NCI-H510A (cell line): ENCODE measurements at places on chromosomes 13 and 19.

DNA sequence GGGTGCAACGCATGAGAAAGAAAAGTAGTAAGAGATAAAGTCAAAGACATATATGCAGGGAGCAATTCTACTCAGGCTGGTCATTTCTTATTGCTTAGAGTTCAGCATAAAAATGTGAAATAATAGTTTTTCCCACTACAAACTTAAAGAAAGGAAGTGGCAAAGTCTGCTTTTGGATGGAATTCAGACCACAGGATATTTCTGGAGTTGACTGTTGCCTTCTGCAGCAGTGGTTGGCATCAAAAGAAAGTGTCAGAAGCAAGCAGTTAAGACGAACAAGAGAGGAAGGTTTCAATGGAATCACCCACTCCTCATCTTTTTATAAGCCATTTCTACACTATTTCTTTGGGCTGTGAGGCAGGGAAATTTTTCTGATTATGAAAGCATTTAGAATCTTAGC is 36.2 kb upstream of the TRPC4 start:
- DNase-seq = no peak

GRCh38 chr19:15584541-15585115 is 30.4 kb upstream of the CYP4F8 start:
- DNase-seq = peak; percentile 28

DNA sequence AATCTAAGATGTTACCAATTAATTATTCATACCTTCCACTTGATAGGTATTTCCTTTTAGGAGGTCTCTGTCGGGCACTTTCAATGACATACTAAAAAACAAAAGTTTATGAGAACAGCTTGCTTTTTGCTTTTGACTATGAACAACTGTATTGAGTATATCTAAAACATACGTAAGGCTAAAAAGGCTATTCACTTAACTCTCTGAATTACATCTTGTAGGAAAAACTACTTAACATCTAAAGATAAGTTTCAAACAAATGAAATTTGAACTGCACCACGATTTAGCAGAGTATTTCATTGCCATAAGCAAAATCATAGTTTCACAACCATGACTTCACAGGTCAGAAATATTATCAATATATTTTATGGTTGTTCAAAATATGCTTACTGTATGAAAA is 11.6 kb downstream of the SUPT20H start:
- DNase-seq = no peak

DNA sequence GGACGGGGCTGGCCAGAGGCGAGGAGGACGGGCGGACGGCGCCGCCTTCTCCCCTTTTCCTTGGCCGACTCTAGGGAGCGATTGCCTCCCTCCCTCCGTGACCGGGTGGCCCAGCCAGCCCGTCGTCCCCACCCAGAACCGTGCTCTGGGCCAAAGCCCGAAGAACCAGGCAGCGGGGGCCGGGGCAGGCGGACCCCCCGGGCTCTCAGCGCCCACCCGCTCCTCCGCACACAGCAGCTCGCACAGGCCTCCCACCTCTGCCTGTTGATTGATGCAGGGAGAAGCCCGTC is 9.3 kb upstream of the MARCHF2 start:
- no peak for DNase-seq

GRCh38 chr13:25732111-25732865 is 319.5 kb downstream of the SHISA2 start:
- no peak for DNase-seq

GRCh38 chr13:73731564-73731963 is 402.6 kb downstream of the KLF12 start:
- no peak for DNase-seq

GRCh38 chr13:31321457-31321856 is 121.7 kb downstream of the B3GLCT start:
- DNase-seq = no peak

DNA sequence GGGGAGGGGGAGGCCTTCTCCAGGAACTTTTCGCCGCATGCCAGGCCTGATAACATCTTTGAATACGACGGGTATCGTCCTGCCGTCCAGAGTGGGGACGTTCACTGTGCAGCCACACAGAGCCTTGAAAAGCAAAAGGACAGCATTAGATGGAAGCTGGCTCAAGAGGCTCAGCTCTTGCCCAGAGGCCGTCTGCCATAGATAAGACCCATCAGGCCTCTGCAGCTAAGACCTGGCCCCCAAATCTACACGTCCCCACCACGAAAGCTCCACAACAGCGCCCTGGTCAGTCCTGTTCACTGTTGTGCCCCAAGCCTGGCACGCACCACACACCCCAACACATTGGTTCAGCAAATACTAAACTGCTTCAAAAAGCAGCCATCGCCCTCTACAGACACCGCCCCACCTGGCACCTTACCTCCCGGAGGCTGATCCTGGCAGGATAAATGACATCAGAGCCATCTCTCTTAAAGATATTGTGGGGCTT is 2.1 kb downstream of the DNAJB1 start:
- no peak for DNase-seq

GRCh38 chr19:33863436-33863835 is 66.8 kb downstream of the KCTD15 start:
- no peak for DNase-seq

DNA sequence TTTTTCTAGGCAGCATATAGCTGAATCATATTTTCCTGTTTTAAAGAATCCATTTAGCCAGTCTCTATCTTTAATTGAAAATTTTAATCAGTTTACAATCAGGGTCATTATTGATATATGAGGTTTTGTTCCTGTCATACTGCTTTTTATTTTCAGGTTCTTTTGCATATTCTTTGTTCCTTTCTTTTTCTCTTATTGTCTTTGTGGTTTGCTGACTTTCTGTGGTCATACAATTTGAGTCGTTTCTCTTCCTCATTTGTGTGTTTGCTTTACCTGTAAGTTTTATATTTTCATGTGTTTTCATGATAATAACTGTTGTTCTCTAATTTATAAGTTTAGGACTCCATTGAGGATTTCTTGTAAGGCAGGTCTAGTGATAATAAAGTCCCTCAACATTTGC is 812.6 kb downstream of the DACH1 start:
- no peak for DNase-seq

GRCh38 chr13:97648171-97648880 is 214.4 kb downstream of the RAP2A start:
- no peak for DNase-seq

DNA sequence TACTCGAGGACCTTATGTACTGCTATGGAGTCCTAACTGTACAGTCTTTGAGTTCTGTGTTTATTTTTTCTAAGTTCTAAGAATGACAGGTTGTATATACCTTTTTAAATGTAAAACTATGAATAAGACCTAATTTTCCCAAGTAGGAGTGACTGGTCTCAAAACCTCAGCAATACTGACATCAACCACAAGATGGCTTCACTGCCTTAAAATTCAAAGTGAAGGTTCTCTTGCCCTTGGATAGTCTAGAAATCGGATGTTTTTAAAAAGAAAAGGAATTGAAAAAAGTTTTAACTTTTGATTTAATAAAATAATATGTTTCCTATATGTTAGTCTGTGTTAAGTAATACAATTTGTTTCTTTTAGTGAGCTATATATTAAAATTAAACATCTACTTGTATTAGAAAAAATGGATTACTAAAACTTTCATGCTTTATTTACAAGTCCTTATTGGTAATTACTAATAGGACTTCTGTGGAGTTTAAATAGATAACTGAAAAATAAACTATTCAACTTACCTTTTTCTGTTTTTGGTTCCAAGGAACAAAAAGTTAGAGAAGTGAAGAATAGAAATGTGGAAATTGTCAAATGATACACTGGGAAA is 52.0 kb downstream of the TDRD3 start:
- DNase-seq = no peak

GRCh38 chr13:33296793-33297425 is 11.4 kb upstream of the STARD13 start:
- no peak for DNase-seq

GRCh38 chr19:35031072-35031881 is 1.0 kb downstream of the SCN1B start:
- no peak for DNase-seq
